ENCODE measurements at places on chromosomes 16 and 17.

DNA sequence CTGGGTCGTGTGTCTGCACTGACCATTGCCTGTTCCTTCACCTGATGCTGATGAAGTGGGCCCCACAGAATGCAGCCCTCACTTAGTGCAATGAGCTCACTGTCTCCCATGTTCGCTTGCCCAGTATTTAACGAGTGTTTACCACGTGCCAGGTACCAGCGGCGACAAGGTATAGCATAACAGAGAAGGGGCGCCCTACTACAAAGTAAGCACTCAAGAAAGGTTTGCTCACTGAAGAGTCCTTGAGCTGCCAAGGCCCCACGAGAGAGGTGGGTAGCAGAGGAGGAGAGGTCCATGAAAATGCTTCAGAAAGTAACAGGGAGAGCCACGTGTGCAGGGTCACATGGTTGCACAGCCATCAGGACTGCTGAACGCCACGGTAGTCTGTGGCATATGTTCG, 230.0 kb downstream of the NTN1 start:
- peak; percentile 66 for DNase-seq

DNA sequence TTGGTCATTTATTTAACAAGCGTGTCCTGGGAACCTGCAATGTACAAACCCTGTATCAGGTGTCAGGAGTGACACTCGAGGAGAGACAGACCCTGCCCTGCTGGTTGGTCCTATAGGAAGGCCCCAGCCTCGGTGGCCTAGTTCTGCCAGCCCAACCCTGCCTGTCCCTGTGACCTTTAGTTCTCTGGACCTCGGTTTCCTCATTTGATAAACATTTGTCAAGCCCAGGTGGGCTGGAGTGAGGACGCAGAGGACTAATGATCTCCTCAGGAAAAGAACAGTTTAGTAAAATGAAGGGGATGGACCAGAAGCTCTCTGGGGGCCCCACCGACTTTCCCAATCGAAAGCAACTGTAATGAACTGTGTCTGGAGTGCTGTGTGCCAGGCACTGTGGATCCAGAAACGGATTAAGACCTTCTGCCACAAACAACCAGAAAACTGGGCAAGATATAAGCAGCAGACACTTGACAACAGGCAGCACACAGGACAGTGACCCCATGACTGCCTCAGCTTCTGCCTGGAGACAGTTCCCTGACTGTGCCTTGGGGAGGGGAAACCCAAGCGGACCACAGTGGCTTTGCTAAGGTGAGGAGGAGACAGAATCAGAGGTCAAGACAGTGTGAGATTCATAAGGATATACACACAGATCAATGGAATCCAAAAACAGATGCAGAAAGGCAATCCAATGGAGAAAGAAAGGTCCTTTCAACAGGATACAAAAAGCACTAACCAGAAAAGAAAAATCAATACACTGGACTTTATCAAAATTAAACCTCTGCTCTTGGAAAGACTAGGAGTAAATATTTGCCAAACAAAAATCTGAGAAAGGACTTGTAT, 8.8 kb downstream of the PRCD start:
- no peak for DNase-seq

- DNase-seq, result no peak
Measured at GRCh38 chr17:62179525-62180161, 114.6 kb upstream of the MED13 start.

DNA sequence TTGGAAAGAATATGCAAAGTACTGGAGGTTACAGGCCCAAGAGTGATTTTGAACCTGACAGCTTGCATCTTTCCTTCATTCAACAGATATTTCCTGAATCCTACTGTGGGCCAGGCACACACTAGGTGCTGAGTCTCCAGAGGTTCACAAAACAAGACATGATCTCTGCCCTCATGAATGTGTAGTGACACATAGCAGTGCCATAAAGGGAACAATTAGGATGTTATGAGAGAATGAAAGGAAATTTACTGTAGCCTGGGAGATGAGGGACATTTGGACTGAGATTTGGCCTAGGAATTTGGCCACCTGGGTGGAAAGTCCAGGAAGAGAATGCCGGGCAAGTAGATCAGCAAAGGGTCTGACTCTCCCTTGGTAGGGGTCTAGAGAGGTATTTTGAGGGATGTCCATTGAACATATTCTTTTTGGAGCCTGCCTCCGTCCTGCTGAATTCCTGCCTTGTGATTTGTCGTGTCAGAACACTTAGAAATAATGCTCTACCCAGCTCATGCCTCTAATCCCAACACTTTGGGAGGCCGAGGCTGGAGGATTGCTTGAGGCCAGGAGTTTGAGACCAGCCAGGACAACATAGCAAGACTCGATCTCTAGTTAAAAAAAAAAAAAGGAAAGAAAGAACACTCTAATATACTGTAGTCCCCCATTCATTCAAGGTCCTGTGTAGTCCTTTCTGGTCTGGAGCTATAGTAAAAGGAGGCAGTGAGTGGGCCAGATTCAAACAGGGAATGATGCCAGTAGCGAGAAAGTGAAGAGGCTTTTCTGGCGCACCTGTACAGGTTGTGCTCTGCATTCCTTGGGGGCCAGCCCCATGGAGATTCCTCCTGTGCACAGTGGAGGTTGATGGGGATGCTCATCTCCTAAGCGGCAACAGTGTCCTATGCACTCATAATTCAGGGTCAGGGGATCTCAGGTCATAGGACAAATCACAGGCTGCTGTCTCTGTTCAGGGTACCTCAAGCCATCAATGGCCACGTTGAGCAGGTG, 90.6 kb upstream of the CLEC18A start:
- no peak for DNase-seq

GRCh38 chr17:14619821-14620220, 318.9 kb downstream of the HS3ST3B1 start:
- no peak for DNase-seq

DNA sequence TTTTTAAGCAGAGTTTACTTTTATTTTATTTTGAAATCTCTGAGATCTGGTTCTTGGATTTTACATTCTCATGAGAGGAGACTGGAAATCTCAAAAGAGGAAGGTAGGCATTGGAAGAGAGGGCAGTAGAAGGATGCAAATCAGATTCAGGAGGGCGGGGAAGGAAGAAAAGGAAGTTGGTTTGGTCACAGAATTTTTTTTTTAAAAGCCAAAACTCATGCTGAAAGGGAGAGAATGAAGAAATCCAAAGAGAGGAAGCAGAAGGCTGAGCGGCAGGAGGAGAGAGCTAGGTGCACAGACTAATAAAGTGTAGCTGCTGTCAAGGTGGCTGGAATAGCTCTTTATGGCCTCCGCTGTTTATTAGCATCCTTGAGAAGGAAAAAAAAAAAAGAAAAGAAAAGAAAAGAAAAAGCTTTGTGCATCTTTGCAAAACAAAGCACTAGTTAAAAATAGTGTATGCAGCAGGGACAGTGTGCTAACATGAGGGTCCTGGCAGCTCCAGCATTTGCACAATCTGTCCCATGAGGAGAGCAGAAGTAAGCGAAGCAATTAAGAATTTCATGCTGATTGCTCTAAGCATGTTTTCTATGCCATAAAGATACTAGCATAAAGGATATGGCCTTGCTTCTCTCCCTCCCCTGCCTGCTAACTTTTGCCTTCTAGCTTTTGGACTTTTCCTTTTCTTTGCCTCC, 194.2 kb downstream of the ZFHX3 start:
- DNase-seq, result no peak
